Stimulated activated CD4-positive, alpha-beta T cell treated with anti-CD3 and anti-CD28 coated beads, Interleukin-12 subunit alpha, Interleukin-12 subunit beta, amount 100 ng/mL, for 24 hours (primary cell): ENCODE measurements at places on chromosomes 2 and 18.

GRCh38 chr2:150595803-150596470, 108.5 kb upstream of the RND3 start:
- DNase-seq: no peak

DNA sequence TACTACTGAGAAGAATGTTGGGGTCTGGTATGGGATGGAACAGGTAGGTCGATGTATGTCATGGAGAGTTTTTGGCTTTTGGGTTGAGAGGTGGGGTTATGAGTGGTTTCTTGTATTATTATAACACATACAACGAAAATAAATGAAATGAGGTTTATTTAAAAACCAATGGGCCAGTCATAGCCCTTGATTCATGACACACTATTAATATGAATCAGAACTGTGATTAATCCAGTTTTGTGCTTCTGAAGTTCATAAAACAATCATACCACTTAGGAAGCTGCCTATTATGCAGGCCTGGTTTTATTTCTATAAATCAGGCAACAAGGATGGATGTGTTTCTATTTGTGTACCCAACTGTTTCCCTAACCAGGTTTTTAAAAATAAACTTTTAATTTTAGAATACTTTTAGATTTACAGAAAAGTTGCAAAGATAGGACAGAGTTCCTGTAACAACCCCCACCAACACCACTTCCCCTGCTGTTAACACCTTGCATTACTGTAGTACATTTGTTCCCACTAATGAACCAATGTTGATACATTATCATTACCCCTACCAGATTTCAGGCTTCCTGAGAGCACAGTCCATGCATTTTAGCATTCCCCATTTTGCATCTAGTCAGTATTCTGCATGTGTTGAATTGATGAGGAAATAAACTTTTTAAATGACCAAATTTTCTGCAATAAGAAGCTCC, 37.5 kb upstream of the NCOA1 start:
- DNase-seq: no peak

DNA sequence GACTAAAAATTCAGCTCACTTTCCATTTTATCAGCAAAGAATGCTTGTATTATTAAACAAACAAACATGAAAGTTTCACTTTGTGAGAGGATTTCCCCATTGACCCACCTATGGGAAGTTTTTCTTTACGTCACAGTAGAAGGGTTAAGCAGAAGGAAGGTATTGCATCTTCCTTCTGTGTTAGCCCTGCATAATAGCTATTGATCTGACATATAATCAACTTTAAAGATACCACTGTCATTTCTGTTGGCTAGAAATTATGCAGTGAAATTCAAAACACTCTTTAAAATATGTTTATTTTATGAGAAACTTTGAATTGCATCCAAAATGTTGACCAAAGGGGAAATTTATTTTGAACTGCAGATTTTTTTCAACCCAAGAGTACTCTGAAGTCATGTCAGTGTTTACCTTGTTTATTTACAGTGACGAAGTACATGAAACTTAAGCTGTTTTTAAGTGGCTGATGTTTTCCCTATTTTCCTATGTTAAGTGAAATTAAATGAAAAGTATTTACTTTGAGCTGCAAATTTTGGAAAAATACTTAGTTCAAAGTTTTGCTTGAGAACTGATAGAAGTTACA, 566.4 kb downstream of the ZEB2 start:
- DNase-seq: no peak

DNA sequence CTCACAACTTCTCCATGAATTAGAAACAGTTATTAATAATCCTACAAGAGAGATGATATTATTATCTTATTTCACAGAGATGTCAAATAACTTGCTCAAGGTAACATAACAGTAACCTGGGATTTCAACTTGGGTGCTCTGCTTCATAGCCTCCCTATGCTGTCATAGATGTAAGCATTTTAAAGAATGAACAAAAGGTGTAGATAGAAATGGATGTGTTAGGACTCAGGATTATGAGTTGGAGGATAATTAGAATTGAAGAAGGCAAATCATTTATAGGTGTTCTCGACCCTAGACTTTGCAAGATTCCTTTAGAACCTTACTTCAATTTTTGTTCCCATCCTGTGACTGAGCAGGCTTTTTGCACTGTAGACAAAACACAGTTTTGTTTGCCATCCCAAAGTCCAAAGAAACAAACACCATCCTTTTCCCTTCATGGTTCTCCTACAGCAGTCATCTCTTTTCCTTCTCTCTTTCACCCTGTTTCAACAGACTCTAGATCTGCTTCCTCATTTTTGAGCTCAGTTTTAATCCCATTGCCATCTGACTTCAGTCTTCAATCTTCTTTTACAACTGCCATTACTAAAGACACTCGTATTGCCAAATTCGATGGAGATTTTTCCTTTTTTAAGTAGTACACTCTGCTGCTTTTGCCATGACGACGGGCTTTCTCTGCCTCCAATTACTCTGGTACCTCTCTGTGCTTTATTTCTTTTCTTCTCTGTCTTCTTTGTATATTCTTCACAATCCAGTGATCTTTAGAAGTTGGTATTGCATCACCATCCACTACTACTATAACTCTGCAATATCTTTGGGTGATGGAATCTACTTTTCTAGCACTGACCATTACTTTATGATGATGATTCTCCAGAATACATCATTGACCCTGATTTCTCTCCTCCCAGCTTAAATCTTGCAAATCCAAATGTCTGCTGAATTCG, 4.5 kb downstream of the HNMT start:
- DNase-seq: no peak

DNA sequence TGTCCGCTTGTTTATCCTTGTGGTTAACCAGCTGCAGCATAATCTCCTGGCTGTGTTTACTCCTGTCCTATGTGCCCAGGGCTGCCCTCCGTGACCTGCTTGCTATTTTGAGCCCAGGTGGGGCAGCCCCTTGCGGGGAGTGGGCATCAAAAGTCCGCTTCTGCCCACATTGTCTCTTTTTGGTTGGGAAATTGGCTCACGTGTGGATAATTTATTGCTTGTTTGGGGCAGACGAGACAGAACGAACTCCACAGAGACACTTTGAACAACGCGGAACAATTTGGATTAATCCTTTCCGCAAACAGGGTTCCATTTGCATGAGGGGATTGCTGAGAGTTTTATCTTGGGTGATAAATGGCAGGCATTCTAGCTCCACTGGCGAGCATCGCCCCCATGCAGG, 8.1 kb upstream of the CXCR4 start:
- DNase-seq: no peak

GRCh38 chr2:46547223-46548102, 68.1 kb downstream of the TMEM247 start:
- DNase-seq: no peak

DNA sequence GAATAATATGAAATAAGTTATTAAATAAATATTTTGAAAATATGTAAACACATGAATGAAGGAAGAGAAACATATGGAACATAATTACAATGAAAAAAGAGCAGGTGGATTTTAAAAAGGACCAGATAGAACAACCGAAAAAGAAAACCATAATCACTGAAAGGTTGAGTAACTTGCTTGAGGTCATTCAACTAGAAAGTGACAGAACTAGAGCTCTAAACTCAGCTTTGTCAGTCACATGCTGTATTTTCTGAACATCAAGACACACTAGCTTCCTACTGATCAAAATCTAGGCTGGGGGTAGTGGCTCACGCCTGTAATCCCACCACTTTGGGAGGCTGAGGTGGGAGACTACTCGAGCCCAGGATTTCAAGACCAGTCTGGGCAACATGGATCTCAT, 30.0 kb upstream of the ITGAV start:
- no peak for DNase-seq

DNA sequence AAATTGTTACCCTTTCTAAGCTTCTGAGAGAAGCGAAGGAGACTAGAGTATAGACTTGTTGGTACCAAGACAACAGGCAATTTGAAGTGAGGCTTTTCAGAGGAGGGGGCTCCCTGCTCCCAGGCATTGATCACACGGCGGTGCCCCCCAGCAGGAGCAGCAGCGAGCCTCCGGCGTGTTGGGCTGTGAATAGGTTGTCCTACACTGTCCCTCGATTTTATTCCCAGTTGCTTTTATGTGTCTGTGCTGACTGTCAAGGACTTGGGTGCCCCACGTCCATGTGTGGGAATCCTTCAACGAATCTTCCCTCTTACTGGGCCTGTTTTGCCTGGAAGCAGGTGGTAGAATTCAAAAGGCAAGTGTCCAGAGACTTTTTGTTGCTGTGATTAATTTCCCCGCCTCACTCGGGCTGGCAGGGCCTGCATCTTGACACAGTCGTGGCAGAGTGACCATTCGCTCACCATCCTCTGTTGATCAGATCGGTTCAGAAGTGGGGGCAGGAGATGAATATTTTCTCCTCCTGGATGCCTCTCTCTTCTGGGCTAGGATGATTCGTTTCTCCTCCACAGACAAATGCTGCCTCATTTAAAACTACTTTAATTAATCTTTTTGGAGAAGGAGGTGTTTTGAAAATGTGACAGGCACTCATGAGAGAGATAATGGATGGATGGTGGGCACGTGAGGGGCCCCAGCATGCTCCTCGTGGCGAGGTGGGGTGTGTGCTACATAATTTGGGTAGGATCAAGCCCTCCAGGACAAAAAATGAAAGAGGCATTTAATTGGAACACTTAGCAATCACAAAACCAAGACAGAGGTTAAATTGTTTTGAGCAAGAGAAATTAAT, 77.6 kb downstream of the SMIM21 start:
- DNase-seq: no peak

- no peak for DNase-seq
Observed at GRCh38 chr2:224655006-224655537, 61.1 kb downstream of the CCDC195 start.

- no peak for DNase-seq
Observed at GRCh38 chr18:62486290-62486964, 36.4 kb upstream of the ZCCHC2 start.

GRCh38 chr2:110973262-110973661, 147.5 kb upstream of the BCL2L11 start:
- DNase-seq: no peak

DNA sequence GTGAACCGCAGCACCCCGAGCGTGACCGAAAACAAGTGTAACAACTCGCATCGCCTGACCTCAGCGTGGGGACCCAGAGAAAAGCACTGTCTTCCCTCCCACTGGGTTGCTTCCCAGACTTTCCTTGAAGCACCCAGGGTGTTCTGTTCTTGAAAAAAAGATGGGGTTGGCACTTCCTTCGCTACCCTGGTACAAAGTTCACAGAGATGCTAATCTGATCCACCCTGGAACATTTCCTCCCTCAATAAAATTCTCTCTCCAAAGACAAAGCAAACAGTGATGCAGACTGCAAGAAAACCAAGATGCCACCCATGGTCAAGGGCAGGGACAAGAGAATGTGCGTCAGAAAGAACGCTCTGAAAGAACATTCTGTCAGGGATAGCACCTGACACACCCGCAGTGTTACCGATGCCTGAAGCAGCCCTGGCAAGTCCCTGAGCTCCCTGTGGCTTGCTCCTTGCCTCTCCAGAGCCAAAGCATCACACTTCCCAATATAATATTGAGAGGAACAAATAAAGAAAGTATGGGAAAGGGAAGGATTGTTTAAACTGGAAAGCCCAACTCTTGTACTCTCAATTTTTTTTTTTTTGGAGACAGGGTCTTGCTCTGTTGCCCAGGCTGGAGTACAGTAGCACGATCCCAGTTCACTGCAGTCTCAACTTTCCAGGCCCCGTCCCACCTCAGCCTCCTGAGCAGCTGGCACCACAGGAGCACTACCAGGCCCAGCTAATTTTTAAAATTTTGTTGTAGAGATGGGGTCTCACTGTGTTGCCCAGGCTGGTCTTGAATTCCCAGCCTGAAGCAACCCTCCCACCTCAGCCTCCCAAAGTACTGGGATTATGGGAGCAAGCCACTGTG, 70.7 kb downstream of the TBC1D8 start:
- DNase-seq: no peak

- DNase-seq: no peak
Observed at GRCh38 chr2:101124643-101125366, 26.4 kb downstream of the TBC1D8 start.
